ENCODE measurements at places on chromosomes 4 and X.

DNA sequence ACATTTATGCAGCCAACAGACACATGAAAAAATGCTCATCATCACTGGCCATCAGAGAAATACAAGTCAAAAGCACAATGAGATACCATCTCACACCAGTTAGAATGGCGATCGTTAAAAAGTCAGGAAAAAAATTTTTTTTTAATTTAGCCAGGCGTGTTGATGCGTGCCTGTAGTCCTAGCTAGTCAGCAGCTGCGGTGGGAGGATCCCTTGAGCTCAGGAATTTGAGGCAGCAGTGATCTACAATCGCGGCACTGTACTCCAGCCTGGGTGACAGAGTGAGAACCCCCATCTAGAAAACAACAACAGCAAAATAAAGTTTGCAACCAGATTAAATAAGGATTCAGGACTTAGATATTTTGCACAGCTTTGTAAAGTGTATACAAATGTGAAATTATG, 65.7 kb upstream of the ALG13 start:
- no peak for DNase-seq

DNA sequence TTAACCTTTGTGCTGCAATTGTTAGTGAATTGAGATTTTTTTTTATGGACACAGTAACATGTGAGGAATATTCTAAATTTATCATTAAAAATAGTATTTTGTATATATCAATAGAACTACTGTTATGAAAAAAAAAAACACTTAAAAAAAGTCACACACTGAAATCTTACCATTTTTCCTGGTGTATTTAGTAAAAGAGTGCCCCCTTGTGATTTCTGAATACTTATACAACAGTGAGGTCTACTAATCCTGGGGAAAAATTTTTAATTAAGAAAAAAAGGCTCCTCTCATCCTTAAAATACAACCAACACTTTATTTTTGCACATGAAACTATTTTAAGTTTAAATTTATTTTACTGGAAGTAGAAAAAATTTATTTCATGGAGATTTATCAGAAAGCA, 56.4 kb upstream of the SPOCK3 start:
- DNase-seq: peak; percentile 19

DNA sequence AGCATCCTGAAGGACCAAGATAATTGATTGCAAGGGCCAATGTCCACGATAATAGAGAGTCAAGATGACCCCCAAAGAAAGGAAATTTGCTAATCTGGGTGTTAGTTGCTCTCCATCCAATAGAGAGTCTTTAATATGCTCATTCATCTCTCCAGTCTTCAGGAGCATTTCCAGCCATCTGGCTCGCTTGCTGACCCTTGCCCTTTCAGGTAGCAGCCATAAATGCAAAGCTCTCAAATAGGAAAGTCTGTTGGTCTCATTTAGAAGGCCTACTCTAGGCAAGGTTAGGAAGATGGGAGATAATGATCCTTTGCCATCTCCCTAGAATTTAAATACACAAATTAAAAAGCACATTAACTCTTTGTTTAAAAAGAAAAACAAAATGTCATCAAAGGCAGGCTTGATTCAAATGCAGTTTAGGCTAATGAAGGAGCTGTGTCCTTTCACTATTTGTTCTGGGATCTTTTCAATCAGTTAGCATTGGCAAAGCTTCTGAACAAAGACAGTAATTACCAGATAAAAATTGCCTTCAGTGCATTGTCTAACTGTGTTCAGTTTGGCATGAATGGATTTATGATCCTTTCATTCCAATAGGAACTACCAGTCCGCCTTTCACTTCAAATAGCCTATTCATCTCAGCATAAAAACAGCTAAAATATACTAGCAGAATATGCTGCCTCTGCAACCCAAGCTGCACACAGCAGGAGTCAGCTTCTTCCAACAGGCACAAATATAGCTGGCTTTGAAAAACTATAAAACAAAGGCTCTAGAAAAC, 49.6 kb upstream of the ATXN3L start:
- no peak for DNase-seq

DNA sequence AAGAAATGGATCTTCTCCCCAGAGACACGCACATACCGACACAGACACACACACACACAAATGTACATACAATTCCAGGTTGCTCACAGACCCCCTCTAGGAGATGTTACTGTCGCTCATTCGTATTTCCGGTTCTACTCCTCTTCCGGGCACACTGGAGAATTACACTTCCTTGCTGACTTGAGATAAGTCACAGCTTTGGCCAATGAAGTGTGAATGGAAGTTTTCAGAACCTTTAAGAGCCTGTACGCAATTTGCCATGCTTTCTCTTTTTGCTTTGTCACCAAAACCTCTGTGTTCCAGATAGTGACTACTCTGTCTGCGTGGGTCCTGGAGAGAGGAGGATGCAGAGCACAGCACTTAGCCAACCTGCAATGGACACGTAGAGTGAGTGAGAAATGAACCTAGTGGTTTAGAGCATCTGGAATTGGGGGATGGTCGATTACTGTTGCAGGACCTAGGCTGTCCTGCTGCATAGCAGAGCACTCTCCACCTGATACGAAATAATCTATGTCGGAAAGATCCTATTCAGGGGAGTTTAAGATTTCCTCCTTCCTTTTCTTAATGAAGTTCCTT, 239.5 kb upstream of the TET2 start:
- no peak for DNase-seq

GRCh38 chr4:1199556-1200331, 27.4 kb upstream of the SPON2 start:
- no peak for DNase-seq

DNA sequence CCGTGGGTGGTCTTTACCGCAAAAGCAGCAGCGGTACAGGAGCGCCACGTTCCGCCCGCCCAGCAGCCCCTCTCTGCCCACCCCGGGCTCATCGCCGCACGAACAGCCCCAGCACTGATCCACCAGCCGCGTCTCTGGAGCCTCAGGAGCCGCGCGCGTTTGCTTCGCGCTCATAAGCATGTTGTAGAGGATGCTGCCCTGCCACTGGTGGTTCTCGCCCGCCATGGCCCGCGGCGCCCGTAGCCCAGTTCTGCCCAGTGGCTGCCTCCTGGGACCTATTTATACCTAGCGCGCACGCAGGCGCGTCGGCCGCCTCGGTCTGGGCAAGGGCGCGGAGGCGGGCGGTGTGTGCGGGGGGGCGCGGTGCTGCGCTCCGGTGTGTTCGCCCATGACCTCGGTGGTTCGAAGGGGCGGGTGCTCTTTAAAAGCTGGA, at the start of gene NR0B1:
TSS of gene NR0B1 (minus strand) at position 252 of the 433 bp plus-strand sequence. CDS start at position 225, 27 bp downstream.
- DNase-seq: no peak

- no peak for DNase-seq
These were observed 139.6 kb downstream of the CRLF2 start for GRCh38 chrX:1072637-1073377.

GRCh38 chrX:30957753-30958152, 68.7 kb upstream of the TAB3 start:
- no peak for DNase-seq

DNA sequence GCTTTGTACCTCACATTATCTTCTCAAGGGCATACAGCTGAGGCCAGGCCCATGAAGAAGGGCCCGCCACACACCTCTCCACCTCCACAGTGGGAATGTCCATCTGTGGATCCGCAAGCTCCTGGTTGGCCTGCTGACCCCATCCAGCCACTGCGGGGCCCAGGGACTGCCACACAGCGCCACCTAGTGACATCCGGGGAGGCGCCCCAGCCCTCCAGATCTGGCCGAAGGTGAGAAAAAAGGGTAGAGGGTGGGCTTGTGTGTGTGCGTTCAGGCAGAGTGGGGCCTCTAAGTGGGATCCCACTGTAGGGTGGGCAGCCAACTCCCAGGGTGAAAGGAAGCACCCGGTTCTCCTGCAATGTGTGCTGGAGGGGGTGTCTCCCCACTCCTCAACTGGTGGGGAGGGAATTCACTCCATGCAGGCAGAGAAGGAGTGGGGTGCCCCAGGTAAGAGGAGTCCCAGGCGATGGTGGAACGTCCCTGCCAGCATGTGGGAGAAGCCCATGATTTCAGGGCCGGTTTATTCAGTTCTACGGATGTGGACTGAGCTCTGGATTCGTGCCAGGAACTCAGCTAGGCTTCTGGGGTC, 117.3 kb downstream of the ENPP6 start:
- DNase-seq: peak; percentile 43

- no peak for DNase-seq
These were observed 500.1 kb downstream of the PCDH18 start for GRCh38 chr4:137032222-137032621.

- no peak for DNase-seq
These were observed 10.9 kb downstream of the ATP1B4 start for GRCh38 chrX:120372667-120373370.

All from HT-29 (cell line).